ENCODE measurements at places on chromosomes 2 and 18. TPM values are rescaled to one million over a fixed set of nuclear protein-coding genes. Genes with fewer than 3 reads are reported as not detected.

- no peak for DNase-seq
Measured at GRCh38 chr2:172710584-172711047, 25.0 kb upstream of the RAPGEF4 start.

DNA sequence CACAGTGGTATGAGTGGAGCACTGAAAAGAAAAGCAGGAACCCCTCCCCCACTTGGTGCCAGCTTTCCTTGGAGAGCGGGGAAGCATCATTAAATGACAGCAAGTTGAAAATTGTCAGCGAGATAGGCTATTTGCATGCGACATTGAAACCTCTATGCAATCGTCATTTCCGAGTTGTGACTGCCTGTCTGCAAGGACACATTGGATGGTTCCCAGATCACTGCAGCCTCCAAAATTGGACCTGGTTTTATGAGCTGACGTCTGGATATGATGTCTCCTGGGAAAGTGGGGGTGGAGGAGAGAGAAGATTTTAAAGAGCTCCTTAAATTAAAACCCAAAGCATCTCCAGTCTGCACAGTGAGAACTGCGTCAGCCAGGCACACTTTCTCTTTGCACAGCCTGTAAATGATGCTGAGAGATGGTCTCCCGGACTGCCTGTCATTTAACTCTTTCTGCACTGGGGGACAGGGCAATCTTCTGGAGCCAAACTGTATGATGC is 57.8 kb upstream of the KIF5C start:
- no peak for DNase-seq

Gene TRAPPC12
- total RNA-seq, result 110 TPM

GRCh38 chr2:45822272-45822630 is 170.8 kb downstream of the PRKCE start:
- peak; percentile 64 for DNase-seq

Gene TXNDC2
- total RNA-seq, result not detected

DNA sequence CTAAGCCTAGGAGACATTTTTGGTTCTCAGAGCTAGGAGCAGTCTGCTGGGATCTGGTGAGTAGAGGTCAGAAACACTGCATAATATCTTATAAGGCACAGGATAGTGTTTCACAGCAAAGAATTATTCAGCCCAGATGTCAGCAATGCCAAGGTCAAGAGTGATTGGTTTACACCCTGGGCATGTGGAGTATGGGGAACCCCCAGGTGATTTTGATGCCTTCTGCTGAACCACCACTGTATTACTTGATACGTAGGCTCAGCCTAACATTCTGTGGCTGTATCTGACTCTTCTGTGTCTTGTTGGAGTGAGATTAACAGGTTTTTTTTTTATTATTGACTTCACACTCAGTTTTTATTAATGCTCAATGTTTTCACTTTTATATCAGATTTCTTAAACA is 6.0 kb downstream of the DDX18 start:
- DNase-seq, result no peak

Data from Right ventricle myocardium inferior (tissue), 1 donor.